ENCODE measurements at places on chromosomes 2 and 18. TPM values are rescaled to one million over a fixed set of nuclear protein-coding genes. Genes with fewer than 3 reads are reported as not detected.

DNA sequence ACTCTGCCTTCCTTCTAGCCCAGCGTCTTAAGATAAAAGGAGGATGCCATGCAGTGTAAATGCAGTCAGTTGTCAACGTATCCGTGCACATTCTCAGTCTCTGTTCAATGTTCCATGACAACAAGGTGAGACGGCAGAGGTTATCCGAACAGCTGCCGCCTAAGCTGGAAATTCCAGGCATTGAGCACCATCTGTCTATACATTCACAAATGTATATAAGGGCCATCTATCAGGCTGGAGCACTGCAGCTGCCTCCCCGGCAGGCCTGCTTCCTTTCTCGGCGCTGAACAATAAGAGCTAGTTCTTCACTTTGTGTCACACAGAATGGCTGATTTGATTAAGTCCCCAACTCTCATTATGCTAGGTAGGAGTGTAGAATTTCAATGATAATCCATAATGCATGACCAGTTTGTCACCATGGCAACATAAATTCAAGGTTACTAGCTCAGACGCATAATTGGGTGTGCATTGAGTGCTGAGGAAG lies 282.2 kb upstream of the SOX11 start:
- ATAC-seq: no peak

DNA sequence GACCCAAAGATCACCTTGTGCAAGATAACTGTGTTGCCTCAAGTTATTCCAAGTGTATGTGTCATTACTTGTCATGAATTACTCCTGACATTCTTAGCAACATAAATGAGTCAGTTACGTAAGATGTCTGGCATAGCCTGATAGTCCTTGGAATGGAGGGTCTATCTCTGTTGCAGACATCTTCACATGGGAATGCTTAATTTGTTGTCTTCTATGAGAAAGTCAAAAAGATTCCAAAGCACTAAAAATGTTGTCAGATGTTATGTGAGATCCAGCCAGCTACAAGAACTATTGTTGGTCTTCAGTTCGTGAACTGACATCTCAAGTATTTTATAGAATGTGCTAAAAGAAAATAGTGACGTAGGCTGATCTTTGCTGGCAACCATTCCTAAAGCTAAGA lies 178.2 kb upstream of the RASGRP3 start:
- ATAC-seq: no peak

The IDH1 gene
- total RNA-seq: 179 TPM

The CDK15 gene
- total RNA-seq: 0.12 TPM

- no peak for ATAC-seq
Observed at GRCh38 chr2:29010946-29011345, 29.8 kb downstream of the TOGARAM2 start.

GRCh38 chr2:24304631-24305030 lies 55.7 kb downstream of the ITSN2 start:
- ATAC-seq: no peak

DNA sequence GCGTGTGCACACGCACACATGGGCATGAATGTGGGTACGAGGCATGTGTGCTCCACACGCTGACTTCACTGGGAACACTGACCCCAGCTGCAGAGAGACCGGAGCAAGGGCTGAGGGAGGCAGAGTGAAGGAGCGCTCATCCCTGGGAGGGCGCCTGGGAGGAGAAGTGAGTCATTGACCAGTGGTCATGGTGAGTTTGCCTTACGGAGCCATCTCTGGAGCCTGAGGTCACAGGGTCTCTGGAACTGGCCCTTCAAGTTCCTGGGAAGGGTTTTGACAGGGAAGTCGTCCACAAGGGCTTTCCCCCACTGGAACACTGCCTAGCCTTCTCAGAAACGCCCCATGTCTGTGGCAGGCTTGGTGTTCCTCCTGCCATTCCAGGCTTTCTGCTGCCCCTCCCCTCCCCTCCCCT lies 14.3 kb upstream of the TMEM185B start:
- ATAC-seq: peak; percentile 77

DNA sequence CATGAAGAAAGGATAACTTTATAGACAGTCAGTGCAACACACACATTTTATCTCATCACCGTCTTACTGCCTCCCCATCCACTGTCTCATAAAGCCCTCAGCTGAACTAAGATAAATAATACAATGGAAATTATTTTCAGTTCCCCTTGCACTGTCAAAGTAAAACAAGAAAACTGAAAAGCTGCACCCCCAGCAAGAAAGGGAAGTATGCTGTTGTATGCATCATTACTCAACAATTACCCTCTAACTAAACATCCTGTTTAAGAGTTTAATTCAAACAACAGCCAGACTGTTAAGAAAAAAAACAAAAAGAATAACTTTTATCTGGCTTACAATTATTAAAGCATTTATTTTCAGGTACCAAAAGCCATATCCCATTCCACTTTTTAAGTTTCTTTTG lies 25.0 kb downstream of the MPPE1 start:
- no peak for ATAC-seq

DNA sequence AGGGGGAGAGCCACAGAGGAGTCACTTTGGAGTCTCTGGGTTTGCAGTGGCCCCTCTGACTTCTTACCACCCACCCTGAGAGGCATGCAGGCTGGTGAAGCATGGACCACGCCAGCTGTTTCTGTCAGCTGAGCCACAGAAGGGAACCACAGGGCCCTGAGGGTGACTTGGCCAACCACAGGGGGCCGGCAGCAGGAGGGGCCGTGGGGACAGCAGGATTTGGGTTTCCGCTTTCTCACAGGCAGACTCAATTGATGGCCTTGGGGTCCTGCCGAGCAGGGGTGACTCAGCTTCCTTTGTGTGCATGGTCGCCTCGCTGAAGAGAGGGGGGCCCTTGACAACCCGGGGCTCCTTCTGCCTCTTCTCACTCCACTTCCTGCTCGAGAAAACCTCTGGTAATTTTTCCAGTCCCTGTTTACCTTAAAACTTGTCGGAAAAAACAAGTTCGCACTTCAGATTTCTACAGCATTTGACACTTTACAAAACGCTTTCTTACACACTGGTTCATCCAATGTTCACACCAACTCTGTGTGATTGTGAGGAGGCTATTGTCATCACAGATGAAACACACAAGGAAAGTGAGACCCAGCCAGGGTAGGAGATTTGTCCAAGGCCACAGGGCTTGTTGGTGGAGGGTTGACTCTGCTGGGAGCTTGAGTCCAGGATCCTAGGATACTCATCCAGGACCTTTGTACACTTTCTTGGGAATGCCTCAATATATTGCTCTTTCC lies 311.2 kb downstream of the LPIN1 start:
- peak; percentile 62 for ATAC-seq

The DPP4 gene
- 0.56 TPM for total RNA-seq

DNA sequence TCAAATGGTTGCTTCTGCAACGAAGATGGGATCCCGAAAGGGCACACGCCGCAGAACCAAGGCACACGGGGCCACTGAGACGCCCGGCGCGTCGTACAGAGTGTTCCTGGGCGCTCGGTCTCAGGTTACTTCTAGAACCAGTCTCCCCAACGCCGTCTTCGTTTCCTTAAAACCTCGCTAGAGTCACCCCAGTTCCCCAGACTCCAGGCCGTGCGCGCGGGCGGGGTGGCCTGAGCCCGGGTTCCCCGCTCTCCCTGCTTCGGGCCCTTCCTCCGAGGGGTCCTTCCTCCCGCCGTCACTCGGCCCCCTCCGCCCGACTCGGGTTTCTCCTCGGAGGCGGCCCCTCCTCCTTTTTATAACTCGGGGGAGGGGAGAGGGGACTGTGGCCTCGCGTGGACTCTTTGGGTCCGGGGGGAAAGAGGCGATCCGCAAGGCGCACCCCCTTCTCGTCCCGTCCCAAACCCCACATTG lies 774 bp upstream of the FZD7 start:
- ATAC-seq: peak; percentile 57

DNA sequence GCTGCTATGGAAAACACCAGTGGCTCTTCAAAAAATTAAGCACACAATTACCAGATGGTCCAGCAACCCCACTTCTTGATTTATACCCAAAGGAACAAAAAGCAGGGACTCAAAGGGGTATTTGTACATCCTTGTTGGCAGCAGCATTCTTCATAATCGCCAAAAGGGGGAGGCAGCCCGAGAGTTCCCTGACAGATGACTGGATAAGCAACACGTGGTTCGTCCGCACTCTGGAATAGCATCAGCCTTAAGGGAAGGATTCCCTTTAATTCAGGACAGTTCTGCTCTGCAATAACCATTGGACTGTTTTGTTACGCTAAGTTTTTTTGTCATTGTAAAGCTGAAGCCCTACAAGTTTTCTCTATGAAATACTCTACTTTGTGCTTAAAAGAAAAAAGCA lies 76.7 kb upstream of the TWIST2 start:
- ATAC-seq: no peak

The ABCG8 gene
- total RNA-seq: not detected

- no peak for ATAC-seq
Observed at GRCh38 chr18:63905361-63905760, 2.4 kb upstream of the SERPINB10 start.

- ATAC-seq: no peak
Observed at GRCh38 chr2:144085016-144085415, 434.9 kb downstream of the ZEB2 start.

DNA sequence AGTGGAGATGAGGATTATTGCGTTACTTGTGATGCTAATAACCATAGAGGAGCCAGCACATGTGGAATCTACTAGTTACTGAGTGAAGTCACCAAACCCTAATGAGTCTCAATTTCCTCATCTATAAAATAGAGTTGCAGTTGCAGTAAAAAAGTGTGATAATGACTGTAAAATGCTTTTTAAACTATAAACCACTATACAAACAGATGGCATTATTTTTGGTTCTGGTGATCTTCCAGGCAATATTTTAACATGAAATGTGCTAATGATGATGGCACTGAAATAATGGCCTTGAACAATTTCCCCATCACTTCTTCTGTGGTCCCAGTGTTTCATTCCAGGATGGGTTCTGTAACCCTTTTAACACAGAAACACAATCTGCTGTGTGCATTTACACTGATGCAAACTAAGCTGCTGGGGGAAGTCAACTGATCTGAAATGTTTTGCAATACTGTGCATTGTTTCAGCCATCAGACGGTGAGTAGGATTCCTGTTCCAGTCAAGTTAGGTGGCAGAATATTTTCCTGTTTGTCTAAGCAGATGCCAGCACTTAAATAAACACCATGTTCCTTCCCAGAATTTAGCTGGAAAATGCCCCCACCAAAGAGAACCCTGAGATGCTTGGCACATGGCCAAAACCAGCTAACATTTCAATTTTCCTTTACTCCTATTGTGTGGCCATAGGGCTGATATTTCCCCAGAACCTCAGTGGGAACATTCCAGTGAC lies 52.6 kb downstream of the TACR1 start:
- no peak for ATAC-seq

GRCh38 chr2:229330952-229331351 lies 59.9 kb upstream of the PID1 start:
- no peak for ATAC-seq

The C2orf92 gene
- 1.7 TPM for total RNA-seq

The KLHL29 gene
- total RNA-seq: 3.6 TPM

- ATAC-seq: no peak
Observed at GRCh38 chr2:127575185-127575765, 39.8 kb downstream of the MYO7B start.

- no peak for ATAC-seq
Observed at GRCh38 chr18:79584491-79585394, 94.9 kb upstream of the CTDP1 start.

DNA sequence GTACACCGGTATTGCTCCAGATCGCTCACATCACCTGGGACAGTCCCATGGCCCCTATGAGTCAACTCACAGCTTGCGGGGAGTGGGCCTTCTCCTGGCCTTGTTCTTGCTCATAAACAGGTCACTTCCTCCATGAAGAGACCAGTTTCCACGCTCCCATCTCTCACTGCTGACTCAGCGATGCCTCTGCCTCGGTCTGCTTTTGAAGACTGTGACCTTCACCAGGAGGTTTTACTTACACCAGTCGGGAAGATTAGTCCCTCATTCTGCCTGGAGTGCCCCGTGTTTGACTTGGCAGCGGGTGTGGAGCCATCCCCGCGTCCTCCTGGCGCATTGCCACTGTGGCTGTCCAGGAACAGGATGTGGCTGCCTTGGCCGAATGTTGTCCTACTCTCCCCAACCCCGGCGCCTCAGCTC lies 159.8 kb downstream of the RHBDD1 start:
- peak; percentile 36 for ATAC-seq

GRCh38 chr2:231575612-231576256 lies 16.9 kb upstream of the TEX44 start:
- peak; percentile 25 for ATAC-seq

GRCh38 chr18:11512096-11513025 lies 97.0 kb upstream of the SLC35G4 start:
- no peak for ATAC-seq

The FBXO15 gene
- 0.76 TPM for total RNA-seq

The ZCCHC2 gene
- total RNA-seq: 7.3 TPM

- peak; percentile 93 for ATAC-seq
Observed at GRCh38 chr18:39946623-39947061, 2008.4 kb upstream of the PIK3C3 start.

The PLGLB2 gene
- total RNA-seq: 0.20 TPM

The MEP1B gene
- total RNA-seq: not detected

The C2orf72 gene
- 0.08 TPM for total RNA-seq

DNA sequence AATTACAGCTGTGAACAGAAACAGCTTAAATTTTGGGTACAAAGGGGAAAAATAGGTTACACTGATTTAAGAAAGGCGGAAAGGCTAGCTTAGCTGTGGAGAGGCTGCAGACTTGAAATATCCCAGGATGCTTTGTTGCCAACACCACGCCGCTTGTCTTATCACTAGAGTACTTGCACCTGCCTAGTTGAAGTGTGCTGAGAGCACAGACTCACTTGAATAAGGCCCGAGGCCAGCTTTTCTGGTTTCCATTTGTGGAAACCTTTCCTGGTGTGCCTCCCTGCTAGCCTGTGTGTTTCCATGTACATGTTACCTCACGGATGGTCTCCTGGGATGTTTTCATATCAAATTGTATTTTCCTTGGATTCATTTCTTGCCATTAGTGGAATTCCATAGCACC lies 3.2 kb downstream of the CABLES1 start:
- ATAC-seq: no peak

DNA sequence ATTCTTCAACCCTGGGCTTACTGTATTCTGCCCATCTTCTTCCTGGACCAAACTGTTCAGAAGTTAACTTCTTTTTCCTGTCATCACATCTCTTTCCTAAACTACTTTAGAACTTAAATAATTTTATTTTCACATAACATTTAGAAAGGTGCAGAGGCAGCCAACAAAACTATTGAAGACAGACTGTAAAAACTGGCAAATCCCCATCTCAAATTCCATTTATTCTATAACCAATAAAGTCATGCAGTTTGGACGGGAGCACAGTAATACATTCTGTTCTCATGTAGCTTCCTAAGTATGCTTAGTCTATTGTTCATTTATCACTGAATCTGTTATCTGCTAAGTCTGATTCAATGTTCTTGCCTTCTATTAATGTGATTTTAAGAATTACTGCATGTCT lies 99.1 kb downstream of the SMAD2 start:
- ATAC-seq: no peak

The IL36B gene
- total RNA-seq: 1.4 TPM

Measured in esophagus mucosa (tissue), 1 donor.